Pulmonary artery endothelial cell (primary cell): ENCODE measurements at places on chromosomes 5 and 9. TPM values are rescaled to one million over a fixed set of nuclear protein-coding genes. Genes with fewer than 3 reads are reported as not detected.

CDX1 gene
- not detected in 2 replicates for total RNA-seq

IL9 gene
- total RNA-seq, result not detected in 2 replicates

- DNase-seq, result no peak
Measured at GRCh38 chr5:109290231-109290630, 119.5 kb downstream of the PJA2 start.

DNA sequence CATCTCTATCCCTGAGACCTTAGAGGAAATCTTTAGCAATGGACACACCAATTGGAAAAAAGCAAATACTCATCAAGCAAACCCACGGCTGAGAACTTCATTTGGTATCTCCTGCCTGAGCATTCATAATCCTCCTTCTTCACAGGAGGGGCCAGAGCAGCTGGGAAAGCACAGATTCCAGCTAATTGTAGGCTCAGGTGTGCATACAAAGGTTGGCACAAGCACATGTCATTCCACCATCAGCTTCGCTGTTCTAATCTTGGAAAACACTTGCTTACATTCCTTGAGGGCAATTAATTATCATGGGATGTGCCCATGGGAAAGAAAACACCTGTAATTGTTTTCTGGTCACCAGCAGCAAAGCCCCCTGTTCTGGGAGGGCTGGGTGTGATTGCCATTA lies 376.6 kb downstream of the SPOCK1 start:
- no peak for DNase-seq

DNA sequence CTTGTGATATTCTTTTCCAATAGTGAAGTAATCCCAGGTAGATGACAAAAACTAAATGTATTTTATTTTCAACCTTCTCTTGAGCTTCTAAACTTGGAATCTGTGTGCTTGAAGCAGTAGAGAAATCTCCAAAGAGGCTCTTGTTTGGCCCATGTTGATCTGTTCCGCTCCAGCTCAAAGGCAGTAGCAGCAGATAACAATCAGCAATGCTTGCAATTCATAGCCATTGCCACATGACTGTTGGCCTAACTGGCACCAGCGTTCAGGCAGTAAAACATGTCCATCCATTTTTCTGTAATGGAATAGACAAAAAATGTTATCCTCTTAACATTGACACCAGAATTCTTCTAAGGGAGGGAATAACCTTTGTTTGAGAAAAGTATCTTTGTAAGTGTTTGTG lies 270.7 kb upstream of the MSX2 start:
- DNase-seq, result no peak

DNA sequence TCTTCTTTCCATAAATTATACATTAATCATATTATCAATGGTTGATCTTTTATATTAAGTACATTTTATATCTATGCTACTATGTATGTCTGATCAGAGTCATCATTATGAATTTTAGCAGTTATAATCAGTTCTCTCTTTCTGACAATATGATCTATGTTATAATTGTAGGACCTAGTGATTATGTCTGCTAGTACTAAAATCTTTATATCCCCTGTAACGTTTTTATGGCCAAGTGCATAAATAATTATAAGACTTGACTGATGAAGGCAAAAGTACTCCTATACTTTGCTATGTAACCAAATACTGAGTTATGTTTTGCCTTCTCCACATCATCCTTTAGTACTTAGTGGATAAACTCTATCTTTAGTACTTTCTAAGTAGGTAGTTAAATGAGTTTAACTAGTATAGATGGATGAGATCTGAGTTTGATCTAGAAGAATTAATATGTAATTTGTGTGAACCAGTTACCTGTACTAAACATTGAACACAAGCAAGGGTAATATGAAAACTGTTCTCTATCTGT lies 75.4 kb downstream of the SLF1 start:
- DNase-seq, result no peak

DNA sequence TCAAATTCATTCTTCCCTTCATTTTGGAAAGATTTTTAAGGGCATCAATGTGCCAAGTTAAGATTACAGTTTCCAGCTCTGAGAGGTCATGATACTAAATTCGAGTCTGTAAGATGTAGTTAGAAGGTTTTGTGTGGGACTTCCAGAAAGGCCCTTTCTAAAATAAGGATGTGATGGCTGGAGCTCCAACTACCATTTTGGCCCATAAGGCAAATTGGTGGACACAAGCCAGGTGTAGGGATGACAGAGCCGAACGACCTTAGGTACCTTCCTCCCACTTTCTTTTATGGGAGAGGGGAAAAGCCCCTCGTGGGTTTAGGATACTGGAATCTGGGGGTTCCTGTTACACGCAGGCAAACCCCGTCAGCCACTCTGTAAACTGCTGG lies 54.3 kb upstream of the PTPDC1 start:
- no peak for DNase-seq

DNA sequence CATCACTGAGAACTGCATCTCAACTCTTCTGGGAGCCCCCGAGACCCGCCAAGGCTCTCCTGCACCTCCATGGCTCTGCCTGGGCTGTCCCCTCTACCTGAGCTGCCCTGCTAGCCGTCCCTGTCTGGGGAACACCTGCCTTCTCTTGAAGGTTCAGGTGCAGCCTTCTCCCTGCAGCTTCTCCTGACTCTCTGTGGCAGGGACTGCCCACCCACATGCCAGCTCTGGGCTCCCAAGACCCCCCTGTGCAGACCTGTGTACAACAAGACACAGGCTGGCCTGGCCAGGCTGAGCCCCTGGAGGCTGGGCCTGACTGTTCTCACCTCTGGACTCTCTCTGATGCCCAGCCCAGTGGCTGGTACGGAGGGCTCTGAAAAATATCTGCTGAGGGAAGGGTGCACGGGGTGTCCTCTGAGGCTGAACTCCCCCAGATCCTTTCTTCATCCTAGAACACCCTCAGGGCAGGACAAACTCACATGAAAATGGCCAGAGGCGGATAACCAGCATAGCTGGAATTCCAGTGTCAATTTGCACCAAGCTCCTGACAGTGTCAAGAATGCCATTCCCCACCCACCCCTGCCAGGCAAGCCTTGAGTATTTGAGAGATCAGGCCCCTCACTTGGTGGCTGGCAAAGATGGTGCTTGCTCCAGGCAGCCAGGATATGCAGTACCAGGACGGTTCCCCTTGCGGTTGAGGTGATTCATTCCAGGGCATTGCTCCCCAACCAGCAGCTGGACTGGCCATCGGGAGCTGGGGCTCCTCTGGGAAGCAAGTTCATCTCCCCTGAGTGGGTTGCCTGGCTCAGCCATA lies 40.9 kb upstream of the SLC25A51 start:
- DNase-seq, result no peak
